ENCODE measurements at places on chromosomes 13 and 19.

DNA sequence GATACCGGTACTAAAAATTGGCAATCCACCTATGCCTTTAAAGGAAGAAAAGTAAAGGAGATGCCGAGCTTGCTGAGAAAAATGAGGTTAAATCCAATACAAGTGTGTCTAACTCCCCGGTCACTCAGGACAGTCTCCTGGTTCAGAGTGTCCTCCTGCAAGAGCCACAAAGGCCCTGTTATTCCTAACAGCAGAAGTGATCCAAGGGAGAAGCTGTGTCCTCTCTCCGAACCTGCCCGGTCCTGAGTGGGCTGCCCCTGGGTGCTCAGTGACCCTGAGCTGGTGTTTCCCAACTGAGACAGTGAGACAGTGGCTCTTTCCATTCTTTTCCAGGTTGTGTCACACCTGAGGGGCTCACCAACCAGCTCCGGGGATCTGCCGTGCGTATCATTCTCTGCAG lies 4.8 kb downstream of the GJB6 start:
- ATAC-seq: no peak

- no peak for ATAC-seq
Measured at GRCh38 chr13:96771486-96772367, 222.5 kb downstream of the OXGR1 start.

DNA sequence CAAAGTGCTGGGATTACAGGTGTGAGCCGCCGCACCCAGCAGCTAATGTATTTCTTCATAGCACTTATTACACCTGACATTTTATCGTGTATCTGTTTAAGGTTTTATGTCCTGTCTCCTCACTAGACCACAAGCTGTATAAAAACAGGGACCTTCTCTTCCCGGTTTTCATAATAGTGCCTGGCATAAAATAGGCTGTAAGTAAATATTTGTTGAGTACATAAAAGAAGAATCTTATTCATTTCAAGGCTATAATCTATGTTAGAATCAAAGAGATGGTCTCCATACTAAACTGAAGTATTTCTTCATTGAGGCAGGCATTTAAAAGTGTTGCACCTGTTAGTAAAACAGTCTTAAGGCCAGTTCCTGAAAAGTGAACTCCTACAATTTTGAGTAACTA lies 194.0 kb downstream of the SHISA2 start:
- ATAC-seq: no peak

- ATAC-seq: no peak
Measured at GRCh38 chr13:103351035-103351828, 285.0 kb upstream of the SLC10A2 start.

GRCh38 chr19:10226021-10226375 lies 5.1 kb downstream of the S1PR2 start:
- ATAC-seq: no peak

DNA sequence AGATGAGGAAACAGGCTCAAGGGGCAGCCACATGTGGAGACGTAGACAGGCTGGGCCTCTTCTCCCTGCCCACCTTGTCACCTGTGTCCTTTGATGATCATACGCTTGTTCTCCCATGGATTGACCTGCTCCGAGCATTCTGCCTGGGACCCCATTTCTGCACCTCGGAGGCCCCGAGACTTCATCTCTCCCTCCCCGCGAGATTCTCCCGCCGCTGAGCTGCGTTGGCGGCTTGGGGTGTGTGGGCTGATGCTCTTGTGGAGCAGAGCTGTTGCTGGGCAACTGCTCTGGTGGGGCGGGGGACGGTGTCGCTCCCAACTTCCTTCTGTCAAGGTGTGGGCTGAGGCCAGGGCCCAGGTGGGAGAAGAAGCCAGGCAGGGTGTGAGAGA lies 22.1 kb downstream of the MAST3 start:
- no peak for ATAC-seq

GRCh38 chr13:108368250-108368905 lies 98.9 kb downstream of the TNFSF13B start:
- ATAC-seq: no peak

Measured in stimulated activated memory B cell treated with anti-CD40 and anti-IgM and Interleukin-4, amounts not matched to agents 10 μg/mL and 1 μg/mL and 100 μg/mL, for 72 hours (primary cell).